ENCODE measurements at places on chromosomes 16 and 17.

- no peak for DNase-seq
Measured at GRCh38 chr16:56483394-56483793, 32.0 kb downstream of the OGFOD1 start.

DNA sequence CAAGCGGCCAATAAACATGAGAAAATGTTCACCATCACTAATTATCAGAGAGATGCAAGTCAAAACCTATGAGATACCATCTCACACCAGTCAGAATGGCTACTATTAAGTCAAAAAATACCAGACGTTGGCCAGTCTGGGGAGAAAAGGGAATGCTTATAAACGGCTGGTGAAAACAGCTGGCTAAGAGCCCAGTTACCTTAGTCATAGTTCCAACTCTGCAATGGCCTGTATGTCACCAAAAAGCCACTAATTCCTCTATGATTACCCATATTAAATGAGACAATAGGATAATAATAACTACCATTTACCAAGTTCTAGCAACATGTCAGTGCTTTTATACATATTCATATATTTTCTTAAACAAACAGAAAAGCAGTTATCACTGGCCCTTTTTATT, 42.9 kb upstream of the CDRT4 start:
- DNase-seq = peak; percentile 28

- DNase-seq = no peak
Measured at GRCh38 chr17:68310152-68310551, 18.9 kb downstream of the ARSG start.

GRCh38 chr17:79990051-79990592, 45.5 kb downstream of the TBC1D16 start:
- DNase-seq = no peak

- DNase-seq = no peak
Measured at GRCh38 chr16:2838928-2839327, 8.8 kb downstream of the ZG16B start.

- DNase-seq = peak; percentile 9
Measured at GRCh38 chr16:52812678-52813556, 239.8 kb downstream of the CHD9NB start.

Data from HS-5 (cell line).